ENCODE measurements at places on chromosomes 2 and 18.

DNA sequence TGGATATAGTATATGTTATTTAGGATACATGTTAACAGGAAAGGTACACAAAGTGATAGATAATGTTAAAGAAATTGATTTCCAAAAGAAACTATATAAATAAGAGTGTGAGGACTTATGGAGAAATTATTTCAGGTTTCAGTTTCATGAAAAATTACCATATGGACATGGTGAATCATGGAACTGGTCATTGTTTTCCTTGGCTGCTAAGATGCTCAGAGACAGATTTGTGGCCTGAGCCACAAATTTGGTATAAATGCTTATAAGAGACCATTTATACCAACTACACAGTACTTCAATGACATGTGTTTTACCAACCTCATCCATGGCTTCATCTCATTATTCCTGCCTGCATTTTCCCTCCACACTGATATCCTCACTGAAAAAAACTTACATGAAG lies 188.1 kb downstream of the FMNL2 start:
- no peak for DNase-seq

GRCh38 chr2:209721497-209721896 lies 50.1 kb upstream of the UNC80 start:
- no peak for DNase-seq

- DNase-seq, result no peak
Observed at GRCh38 chr2:3248754-3249475, 128.7 kb downstream of the EIPR1 start.

DNA sequence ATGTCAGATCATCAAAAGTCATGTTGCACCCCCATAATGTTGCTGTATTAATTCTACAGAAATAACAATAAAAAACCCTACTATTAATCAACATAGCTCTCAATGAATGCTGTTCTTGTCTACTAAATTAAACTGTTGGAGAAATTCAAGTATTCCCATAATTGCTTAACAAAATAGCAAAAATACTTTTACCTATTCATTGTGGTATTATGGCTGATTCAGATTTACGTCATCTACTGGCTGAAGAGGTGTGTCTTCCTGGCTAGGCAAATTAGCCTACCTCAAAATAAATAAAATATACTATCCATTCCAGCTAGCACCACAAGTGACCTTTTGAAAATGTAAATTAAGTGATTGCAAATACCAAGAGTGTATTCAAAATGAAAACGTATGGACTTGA lies 249.4 kb downstream of the MEIS1 start:
- no peak for DNase-seq

DNA sequence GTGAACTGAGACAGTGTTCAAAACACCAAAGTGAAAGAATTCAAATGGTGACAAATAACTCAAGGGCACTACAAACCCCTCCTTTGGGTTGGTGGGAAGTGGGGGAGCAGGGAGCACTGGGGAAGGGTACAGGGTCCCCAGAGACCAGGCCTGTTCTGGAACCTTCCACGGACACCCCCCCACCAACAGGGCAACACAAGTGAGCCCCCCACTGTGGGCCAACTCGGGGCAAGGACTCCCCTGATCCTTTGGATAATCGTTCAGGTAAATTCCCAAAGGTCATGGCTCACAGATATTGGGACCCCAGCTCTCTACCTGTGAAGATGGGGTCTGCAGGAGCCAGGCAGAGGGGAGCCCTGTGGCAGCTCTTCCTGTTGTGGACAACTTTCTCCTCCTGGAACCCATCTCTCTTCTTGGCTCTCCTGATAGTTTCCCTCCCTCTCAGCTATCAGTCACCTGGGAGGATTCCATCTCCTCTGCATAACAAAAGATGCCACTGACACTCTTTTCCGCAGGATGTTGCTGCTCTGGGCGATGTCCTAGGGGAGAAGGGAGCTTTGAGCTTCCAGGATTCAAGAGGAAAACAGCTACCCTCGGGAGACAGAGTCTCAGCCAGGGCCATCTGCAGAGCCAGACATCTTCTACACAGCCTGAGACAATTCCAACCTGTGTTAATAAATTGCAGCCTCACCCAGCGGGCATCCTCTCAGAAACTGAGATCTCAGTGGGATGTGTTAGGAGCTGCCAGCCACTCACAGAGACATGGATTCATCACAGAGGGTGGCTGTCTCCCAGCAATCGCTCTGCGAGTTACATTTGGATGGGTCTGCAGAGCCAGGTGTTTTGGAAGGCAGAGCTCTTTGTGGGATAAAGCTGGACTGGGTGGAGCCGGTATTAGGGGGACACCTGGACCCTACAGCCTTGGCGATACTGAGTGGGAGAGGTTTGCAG lies 35.4 kb downstream of the MBP start:
- peak; percentile 65 for DNase-seq

GRCh38 chr2:124024561-124025170 lies 421 bp upstream of the CNTNAP5 start:
- no peak for DNase-seq

GRCh38 chr2:15159206-15159605 lies 401.9 kb downstream of the NBAS start:
- DNase-seq, result no peak

DNA sequence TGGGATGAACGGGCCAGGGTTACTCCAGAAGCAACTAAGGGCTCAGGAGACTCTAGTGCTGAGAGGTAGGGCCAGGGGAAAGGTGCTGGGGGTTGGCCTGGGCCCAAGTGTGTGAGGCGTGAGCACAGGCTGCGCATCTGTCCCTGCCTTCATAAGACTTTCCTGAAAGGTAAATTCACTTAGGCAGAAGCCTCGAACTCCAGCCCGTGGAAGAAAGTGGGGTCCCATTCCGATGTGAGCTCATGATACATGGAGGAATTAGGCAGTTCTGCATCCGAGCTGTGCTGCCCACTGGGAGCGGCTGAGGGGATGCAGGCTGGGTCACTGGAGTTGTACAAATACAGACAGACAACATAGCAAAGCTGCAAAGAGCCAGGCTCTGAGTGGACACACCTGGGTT lies 16.2 kb downstream of the PARD6G start:
- DNase-seq, result no peak

DNA sequence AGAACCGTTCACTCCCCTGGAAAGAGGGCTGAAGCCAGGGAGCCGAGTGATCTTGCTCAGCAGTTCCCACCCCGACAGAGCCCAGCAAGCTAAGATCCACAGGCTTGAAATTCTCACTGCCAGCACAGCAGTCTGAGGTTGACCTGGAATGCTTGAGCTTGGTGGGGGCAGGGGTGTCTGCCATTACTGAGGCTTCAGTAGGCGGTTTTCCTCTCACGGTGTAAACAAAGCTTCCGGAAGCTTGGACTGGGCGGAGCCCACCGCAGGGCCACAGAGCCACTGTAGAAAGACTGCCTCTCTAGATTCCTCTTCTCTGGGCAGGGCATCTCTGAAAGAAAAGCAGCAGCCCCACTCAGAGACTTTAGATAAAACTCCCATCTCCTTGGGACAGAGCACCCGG lies 180.8 kb downstream of the WDR7 start:
- DNase-seq, result no peak

- peak; percentile 59 for DNase-seq
Observed at GRCh38 chr2:10405448-10405847, 42.7 kb downstream of the ODC1 start.

DNA sequence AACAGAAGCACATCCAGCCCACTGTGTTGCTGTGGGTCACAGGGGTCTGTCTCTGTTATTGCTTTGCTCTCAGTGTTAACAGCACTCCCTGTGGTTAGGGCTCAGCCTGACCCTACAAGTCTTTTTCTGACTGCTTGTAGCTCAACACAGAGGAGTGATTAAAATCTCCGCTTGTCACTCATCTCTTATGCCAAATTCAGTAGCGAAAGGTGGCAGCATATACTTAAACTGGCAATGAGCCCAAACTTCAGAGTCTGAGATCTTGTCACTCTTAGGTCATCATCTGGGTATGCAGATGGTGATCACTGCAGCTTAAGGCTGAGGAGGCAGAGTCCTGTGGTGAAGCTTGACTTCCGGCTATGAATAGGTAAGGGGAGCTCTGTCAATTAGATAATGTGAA lies 63.3 kb upstream of the CSRNP3 start:
- peak; percentile 65 for DNase-seq

DNA sequence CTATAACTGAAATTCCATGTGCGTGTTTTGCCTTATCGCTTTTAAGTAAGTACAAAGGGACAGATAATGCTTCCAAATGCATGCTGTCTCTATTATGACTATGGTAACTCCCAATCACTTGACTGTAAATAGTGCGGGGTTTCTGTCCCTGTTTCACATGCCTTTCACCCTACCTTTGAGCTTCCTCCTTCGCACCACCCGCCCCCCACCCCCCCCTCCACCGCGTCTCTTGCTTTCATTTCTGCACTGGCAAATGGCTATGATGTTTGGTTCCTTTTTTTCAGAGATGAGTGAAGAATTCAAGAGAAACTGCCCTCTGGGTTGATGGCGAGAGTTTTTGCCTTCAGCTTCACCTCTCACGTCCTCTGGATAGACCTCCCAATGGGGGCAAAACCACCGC lies 25.0 kb upstream of the SPP2 start:
- peak; percentile 13 for DNase-seq
